ENCODE measurements at places on chromosomes 6 and 20.
A peak's percentile ranks its signal among the peaks of the same experiment; 100 is the strongest.

DNA sequence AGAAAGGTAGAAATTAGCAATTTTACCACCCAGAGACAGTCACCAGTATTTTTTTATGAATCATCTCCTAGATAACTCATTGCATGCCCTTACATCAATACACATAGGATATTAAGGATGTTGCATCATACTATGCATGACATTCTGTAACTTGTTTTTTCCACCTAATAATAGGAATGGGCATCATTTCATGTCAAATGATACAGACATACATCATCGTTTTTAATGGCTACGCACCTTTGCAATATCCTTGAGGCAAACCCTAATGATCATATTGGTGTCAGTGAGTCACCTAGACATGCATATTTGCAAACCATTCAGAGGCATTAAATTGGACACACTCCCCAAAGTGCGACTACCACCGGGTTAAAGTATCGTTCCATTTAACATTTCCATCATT is 309.7 kb upstream of the AGPAT4 start:
- DNase-seq, result no peak

- no peak for DNase-seq
These were observed 188.2 kb downstream of the ADGRG6 start for GRCh38 chr6:142489722-142490610.

DNA sequence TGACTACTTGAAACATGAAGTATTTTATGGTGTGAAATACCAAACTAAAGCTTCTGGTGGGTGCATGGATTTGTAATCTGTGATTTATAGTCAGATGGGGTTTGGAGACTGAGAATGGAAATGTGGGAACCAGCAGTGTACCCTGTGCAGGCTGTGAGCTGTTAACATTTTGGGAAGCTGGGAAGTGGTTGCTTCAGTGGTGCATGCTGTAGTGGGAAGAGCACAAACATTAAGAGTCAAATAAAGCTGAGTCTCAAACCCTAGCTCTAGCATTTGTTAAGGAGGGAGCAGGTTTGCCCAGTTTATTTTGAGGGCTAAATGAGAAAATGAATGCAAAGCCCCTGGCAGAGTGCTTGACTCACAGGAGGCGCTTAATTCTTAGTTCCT is 235.7 kb downstream of the ZFAND3 start:
- no peak for DNase-seq

GRCh38 chr6:107418118-107418517 is 41.2 kb downstream of the PDSS2 start:
- DNase-seq, result no peak

DNA sequence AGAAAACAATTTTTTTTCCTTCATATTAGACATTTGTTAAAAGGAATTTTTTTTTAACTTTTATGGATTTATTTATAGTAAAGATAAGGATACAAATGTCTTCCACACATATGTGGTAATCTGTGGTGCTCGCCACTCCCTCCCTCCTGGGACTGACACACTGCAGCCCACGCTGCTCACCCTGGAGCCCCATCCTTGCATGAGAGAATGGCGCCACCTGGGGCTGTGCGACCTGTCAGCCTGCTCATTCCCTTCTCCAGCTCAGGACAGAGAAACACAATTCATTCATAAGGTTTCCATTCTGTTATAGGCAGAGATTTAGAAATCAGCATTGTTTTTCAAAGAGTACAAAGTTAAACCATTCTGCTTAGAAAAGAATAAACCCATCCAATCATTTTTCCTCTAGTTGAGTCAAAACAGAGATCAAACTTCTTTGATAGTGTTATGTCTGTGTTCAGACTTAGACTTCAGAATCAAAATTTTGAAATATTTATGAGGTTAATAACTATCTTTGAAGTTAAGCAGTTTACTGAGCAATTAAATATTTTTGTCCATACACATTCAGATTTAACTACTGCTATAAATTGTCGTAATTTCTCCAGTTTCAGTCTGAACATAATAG is 42.8 kb upstream of the DYNLRB1 start:
- DNase-seq, result peak; percentile 25
